ELF-1 (cell line): ENCODE measurements at places on chromosomes 16 and 17.

DNA sequence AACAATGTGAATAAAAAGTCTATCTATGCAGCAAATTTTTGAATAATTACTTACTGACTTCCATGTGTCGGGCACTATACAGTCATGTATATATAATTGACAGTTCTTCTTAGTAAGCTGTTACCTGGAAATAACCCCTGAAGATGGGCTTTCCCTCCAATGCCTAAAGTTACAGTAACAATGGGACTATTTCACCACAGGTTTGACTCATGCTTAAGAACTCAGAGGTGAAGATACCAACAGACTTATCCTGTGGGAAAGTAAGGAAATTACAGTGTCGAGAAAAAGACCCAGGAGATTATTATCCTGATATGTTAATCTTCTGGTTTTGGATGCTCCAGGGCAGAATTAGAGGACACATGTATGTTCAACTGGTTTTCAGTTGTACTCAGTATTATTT lies 601.5 kb upstream of the SOX9 start:
- no peak for DNase-seq

GRCh38 chr17:83156408-83156807 lies 77.0 kb downstream of the METRNL start:
- no peak for DNase-seq

DNA sequence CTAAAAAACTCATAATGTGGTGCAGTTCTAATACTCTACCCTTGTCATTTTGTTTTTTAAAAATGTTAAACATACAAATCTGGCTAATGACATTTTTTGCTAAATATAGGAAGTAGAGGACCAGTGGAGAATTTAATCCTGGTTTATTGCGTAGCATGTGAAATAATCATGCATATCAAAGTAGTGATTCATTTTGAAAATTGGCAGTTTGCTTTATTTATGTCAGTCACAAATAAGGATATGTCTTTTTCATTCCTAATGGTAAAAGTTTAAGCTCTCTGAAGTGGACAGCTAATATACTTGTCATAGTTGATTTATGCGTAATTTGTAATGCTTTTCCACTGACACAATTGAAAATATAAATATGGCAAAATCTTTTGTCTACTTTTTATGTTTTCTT lies 224.2 kb downstream of the BCAS3 start:
- no peak for DNase-seq

DNA sequence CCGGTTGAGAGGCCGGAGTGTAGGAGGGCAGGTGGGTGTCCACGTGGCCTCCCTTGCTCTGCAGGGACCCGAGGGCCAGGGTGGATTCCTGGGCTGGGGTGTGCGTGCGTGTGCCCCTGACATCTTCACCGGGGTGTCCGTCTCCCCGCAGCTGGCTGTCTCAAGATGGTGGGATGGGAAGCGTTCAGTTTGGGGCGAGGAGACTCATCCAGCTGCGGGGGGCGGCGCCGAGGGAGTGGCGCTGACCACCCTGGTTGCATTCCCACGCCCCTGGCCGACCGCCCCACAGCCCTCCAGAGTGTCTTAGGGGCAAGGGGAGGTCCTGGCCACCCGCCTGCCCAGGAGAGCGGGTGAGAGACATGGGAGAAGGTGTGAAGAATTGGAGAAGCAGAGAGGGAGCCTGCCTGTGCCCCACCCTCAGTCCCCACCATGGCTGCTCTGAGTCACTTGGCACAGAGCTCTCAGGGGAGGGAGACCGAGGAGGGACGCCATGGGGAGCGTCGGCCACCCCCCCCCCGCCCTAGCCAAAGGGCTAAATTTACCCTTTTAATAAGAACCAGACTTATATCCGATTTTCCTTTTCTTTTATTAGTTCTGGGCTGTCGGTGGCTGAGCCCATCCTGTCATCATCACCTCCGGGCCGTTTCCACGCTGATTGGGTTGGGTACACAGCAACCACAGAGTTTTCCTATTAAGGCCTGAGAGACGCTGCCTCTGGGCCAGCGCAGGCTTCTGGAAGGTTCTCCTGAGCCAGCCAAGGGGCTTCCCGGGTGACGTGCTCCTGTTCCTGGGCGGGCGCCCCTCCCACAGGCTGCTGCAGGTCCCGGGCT lies 22.0 kb downstream of the BAHCC1 start:
- DNase-seq, result no peak

DNA sequence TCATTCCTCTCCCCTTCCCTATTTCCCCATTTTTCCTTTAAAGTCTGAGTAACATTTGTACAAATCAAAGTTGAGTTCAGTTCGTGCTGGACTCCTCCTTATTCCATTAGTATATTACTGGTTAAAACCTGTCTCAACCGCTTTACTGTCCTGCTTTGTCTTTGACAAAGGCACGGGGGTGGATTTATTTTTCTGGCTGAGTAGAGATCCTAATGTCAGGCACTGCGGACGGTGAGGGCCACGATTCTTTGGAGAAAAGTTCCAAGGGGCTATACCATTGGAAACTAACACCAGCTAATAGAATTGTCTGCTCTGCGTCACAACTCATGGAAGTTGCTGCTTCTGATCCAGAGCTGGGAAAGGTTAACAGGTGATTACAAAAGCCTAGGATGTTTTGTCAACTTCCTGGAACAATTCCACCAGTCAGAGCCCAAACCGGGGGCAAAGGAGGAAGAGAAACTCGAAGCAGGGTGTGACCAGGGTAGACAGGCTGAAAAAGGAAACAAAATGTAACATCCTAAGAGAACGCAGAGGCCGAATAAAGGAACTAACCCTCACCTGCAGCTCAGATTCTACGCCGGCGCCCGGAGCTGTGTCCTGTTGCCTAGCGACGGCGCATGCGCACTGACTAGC lies 12.4 kb downstream of the TAT start:
- DNase-seq, result no peak

GRCh38 chr17:50035945-50036344 lies 20.0 kb upstream of the ITGA3 start:
- no peak for DNase-seq

- DNase-seq, result no peak
Measured at GRCh38 chr17:35486920-35487732, 38.6 kb upstream of the SLFN13 start.

- DNase-seq, result peak; percentile 75
Measured at GRCh38 chr17:58120195-58120822, 27.9 kb upstream of the OR4D1 start.

DNA sequence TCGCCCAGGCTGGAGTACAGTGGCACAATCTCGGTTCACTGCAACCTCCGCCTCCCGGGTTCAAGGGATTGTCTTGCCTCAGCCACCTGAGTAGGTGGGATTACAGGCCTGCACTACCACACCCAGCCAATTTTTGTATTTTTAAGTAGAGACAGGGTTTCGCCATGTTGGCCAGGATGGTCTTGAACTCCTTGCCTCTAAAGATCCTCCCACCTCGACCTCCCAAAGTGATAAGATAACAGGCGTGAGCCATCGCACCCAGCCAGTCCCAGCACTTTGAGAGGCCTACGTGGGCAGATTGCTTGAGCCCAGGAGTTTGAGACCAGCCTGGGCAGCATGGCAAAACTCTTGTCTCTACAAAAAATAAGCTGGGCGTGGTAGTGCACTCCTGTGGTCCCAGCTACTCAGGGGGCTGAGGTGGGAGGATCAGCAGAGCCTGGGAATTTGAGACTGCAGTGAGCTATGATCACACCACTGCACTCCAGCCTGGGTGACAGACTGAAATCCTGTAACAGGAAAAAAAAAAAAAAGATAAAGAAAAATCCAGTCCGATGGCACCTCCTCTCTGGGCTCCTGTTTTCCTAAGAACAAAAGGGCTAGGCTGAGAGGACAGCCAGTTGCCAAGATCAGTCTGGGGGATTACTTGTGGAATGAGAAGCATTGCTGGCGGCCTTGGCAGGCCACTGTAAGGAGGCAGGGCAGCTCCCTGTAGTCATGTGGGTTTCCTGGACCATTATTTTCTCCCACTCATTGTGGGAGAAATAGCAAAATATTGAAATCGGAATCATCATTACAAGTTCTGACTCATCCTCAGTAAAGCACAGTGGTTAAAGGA lies 3.0 kb upstream of the PIPOX start:
- DNase-seq, result peak; percentile 62

DNA sequence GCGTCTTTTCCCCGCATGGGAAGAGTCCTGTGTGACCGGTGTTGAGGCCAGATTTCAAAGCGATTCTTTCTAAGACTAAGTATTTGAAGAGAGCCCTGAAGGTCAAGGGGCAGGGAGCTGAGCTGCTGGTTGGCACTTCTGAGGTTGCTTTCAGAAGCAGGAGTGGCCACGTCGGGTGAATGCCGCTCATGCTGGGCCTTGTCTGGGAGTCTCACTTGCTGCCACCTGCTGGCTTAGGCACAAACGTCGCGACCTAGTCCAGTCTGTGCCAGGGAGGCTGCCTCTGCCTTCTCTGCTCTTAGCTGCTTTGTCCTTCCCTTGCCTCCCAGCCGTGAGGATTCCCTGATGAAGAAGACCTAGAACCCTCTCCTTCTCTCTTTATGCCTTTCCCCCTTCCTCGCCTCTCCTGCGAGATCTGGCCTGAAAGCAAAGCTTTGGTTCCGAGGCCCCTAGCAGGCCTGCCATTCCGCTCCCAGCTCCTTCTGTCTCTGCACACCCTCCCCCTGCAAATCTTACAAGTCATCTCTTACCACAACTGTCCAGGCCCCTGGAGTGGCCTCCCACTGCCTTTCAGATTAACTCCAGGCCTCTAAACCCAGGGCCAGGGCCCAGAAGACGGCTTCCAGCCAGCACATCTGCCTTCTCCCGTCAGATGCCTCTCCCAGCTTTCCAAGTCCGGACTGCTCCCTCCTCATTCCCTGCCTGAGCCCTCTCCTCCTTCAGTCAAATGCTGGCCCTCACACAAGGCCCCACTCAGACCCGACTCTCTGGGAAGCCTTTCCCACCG lies 11.4 kb downstream of the CTNS start:
- DNase-seq, result peak; percentile 70
